COLO829 (cell line): ENCODE measurements at places on chromosomes 6 and 20.

GRCh38 chr6:17334265-17334664, 53.1 kb downstream of the RBM24 start:
- no peak for DNase-seq

DNA sequence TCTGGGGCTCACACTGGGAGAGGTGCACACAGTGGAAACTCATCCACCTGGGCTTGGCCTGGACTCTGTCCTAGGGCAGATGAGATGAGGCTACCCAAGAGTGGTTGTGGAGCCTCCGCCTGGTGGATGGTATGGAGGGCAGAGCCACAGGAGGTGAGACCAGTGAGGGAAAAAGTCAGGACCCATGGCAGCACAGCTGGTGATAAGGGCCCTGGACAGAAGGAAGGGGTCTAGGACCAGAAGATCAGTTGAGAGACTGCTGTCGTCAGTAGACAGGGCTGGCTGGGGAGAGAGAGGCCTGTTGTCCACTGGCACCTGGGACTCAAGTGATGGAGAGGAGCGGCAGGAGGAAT, 29.8 kb downstream of the PLCG1 start:
- no peak for DNase-seq

GRCh38 chr6:43608310-43608763, 20.7 kb downstream of the GTPBP2 start:
- peak; percentile 74 for DNase-seq

GRCh38 chr20:3847429-3847940, 851 bp downstream of the MAVS start:
- DNase-seq: no peak

DNA sequence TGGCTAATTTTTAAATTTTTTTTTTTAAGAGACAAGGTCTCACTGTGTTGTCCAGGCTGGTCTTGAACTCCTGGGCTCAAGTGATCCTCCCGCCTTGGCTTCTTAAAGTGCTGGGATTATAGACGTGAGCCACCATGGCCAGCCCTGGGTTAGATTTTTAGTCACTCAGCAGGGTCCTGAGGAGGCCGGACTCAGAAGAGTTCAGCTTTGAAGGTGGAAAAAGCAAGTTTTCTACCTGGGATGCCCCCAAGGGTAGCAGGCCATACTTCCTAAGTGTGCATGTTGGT, 44.2 kb downstream of the FGD2 start:
- no peak for DNase-seq
